ENCODE measurements at places on chromosomes 3 and 15.

DNA sequence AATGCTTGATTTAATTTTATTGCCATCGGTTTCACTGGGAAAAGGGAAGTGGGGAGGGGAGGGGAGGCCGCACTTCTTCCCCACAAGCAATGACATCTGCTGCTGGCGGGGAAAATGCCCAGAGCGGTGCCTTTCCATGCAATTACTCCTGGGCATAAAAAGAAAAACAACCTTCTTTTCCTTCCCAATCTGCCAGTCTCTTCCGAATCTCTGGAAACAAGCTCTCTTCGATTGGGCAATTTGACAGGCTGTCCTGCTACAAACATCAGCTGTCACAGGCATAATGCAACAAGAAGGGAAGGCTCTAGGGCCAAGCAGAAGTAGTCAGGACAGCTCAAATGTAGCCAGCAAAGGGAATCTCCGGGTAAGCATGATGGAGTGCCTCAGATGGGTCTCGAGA lies 93.4 kb upstream of the STRIT1 start:
- DNase-seq: no peak

GRCh38 chr3:60167186-60167585 lies 1084.1 kb downstream of the FHIT start:
- DNase-seq: no peak

- DNase-seq: peak; percentile 70
These were observed 467.9 kb upstream of the ATP11B start for GRCh38 chr3:182325213-182325950.

DNA sequence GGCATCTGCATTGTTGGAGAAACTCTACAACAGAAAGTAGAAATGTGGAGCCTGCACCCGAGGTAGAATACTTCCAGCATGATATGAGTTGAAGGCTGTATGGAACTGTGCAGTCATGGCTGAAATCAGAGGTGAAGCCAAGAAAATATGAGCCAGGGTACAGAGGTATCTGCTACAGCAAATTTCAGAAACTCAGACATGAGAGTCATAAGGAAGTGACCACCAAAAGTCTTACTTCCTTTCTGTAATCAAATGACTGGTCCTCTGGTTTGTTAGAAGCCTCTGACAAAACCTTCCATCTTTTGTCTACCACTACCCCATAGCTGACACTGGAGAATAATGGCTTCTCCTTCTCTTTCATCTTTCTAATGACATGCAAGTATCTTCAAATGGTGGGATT lies 159.4 kb downstream of the TMEM108 start:
- no peak for DNase-seq

DNA sequence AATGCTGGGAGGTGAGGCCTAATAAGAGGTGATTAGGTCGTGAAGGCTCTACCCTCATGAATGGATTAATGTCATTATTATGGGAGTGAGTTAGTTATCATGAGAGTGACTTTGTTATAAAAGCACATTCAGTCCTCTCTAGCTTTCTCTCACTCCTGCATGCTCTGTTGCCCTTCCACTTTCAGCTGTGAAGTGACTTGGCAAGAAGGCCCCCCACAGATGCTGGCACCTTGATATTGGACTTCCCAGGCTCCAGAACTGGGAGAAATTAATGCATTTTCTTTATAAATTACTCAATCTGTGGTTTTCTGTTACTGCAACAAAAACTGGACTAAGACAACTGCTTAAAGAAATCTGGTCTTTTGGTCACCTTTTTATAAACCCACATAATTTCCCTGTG lies 144.3 kb downstream of the FBN1 start:
- DNase-seq: no peak

GRCh38 chr3:39814007-39814406 lies 4.6 kb downstream of the MYRIP start:
- no peak for DNase-seq

- DNase-seq: no peak
These were observed 18.8 kb upstream of the SKOR1 start for GRCh38 chr15:67806536-67806935.

GRCh38 chr3:179672918-179673317 lies 20.1 kb downstream of the USP13 start:
- DNase-seq: no peak

GRCh38 chr3:127529346-127530188 lies 61.0 kb downstream of the TPRA1 start:
- DNase-seq: no peak

GRCh38 chr15:69394556-69395282 lies 19.4 kb upstream of the KIF23 start:
- peak; percentile 87 for DNase-seq

- DNase-seq: no peak
These were observed 74.9 kb downstream of the CEMIP start for GRCh38 chr15:80854104-80854503.

GRCh38 chr15:56102441-56102840 lies 109.0 kb upstream of the NEDD4 start:
- no peak for DNase-seq

- no peak for DNase-seq
These were observed 8.0 kb downstream of the AMIGO3 start for GRCh38 chr3:49711489-49711888.

DNA sequence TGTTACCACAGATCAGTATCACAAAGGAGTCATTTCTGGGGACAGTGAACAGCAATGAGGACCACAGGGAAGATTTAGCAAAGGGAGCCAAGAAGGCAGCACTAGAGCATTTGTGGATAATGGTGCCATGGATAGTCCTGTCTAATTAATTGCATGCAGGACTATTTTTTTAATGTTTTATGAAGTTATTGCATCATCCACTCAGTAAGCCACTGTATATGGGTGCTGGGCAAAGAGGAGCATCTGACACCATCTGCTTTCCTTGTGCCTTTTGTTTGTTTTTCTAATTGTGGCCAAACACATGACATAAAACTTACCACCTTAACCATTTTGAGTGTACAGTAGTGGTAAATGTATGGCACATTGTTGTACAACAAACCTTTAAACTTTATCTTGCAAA lies 301.1 kb upstream of the LRRFIP2 start:
- DNase-seq: no peak

GRCh38 chr3:14435175-14436014 lies 33.0 kb downstream of the SLC6A6 start:
- DNase-seq: no peak

GRCh38 chr15:40317580-40317979 lies 5.9 kb upstream of the INAFM2 start:
- DNase-seq: no peak

- no peak for DNase-seq
These were observed 44.9 kb downstream of the ST3GAL6 start for GRCh38 chr3:98808071-98808470.

- DNase-seq: no peak
These were observed 322.6 kb upstream of the FRG2C start for GRCh38 chr3:75341324-75342067.

- DNase-seq: no peak
These were observed 48.5 kb downstream of the STARD9 start for GRCh38 chr15:42623951-42624350.

GRCh38 chr3:149555927-149556326 lies 81.4 kb downstream of the TM4SF4 start:
- DNase-seq: no peak

DNA sequence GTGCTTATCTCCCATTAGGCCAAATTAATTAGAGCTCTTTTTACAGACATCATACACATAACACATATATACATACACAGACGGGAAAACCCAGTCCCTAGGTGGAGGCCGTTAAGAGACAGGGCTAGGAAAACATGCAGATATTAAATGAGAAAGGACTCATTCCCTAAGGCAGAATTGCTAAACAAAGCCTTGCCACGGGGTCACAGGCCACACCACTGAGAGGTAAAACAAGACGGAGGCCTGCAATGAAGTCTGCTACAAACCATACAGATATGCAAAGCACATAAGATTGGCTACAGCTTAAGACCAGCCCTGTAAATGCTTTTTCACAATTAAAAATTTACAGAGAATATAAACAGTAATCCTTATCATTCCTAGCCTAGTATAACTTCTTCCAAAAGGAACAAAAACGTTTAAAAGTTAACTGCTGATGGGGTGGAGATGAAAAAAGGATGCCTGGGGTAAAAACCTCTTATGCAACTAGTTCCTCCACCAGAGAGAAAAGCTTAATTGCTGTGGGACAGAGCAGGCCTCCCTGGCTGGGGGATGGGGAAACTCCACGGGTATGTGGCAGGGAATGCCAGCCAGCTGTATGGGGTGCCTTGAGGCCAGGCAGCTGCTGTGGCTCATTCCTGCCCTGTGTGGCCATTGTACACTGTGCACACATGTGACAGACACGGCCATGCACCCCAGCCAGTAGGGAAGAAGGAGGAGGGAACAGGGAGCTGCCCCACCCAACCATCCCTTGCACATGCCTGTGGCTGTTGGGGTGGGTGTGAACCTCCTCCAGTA lies 481.4 kb upstream of the LMCD1 start:
- DNase-seq: no peak

DNA sequence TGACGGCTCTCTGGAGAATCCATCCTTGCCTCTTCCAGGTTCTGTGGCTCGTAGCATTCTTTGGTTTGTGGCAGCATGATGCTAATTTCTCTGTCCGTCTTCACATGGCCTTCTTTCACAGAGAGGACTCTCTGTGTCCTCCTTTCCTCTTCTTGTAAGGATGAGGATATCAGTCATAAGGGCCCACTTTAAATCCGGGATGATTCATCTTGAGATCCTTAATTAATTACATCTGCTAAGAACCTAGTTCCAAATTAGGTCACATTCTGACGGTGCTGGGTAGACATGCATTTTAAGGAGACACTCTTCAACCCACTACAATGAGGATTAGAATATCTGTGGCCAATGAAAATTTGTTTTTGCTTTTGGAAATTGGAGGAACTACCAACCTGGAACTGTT lies 15.7 kb upstream of the GXYLT2 start:
- no peak for DNase-seq

GRCh38 chr15:38176691-38177090 lies 75.9 kb upstream of the SPRED1 start:
- DNase-seq: no peak

- peak; percentile 74 for DNase-seq
These were observed 104.9 kb upstream of the ASB14 start for GRCh38 chr3:57397175-57398026.

DNA sequence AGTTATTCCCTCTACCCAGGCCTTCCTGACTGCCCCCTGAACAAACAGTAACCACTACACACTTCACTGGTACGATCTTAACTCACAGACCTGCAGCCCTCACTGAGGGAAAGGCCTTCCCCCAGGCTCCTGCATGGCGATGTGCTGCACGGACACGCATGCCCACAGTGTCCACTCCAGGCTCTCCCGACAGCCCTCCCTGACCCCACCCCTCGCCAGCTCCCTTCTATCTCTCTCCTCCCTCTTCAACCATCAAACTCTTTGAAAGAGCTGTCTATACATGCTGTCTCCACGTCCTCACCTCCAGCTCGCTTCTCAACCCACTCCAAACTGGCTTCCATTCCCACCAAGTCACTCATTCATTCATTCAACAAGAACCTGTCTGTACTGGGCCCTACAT lies 3.9 kb downstream of the SCN5A start:
- no peak for DNase-seq

DNA sequence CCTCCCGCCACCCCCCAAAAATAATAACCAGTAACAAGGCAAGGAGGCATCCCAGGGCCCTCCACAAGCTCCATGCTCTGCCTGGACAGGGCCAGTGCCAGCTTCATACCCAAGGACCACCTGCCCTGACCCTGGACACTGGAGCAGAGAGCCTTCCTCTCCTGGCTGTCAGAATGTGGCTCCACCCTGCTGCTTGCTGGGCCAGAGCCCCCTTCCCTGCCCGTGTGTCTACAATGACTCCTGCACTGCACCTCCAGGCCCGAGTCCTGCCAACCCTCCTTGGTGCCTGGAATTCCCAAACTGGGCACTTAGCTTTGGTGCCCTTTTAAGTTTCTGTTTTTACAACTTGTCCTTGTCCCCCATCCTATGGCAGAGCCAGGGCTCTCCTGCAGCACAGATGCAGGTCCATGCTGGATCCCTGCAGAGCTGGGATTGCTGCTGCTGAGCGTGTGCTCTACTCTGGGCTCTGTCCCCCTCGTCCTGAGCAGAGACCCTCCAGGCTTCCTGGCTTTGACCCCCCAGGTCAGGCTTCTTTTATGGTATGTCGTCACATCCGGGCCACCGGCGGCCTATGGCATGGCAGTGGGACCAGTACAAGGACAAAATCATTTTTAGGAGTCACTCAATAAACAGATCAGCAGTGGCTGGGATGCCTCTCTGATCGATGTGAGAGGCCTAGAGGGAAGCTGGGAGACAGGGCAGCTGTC lies 11.4 kb upstream of the SNRPA1 start:
- no peak for DNase-seq

GRCh38 chr3:133970916-133971315 lies 58.8 kb downstream of the SLCO2A1 start:
- no peak for DNase-seq

DNA sequence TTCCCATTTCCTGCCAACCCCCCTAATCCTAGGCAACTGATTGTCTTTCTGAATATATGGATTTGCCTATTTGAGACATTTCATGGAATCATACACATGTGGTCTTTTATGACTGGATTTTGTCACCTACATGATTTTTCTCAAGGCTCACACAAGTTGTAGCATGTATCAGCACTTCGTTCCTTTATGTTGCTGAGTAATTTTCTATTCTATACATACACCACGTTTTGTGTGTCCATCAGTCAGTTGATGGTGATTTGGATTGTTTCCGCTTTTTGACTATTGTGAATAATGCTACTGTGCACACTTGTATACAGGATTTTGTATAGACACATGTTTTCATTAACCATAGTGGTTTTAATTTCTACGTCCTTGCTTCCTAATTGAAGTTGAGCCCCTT lies 203.1 kb downstream of the ITPR1 start:
- no peak for DNase-seq

GRCh38 chr3:138781012-138781470 lies 53.7 kb downstream of the PIK3CB start:
- DNase-seq: no peak

- DNase-seq: no peak
These were observed 963.7 kb downstream of the PLOD2 start for GRCh38 chr3:145197051-145197820.

DNA sequence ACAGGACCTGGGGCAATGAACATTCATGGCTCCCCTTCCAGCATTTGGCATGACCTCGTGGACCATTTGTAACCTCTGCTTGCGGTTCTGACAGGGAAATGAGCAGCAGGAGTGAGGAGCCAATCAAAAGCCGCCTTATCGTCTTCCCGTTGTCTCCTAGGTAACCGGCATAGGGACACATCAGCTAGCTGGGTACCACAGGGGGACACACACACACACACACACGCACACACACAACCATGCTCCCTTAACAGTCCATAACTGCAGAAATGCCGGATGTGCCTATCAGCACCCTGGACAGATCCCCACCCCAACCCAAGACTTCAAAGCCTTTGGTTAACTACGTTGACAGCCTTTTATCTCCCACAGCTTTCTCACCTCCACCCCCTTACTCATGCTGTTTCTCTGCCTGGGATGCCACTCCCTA lies 53.4 kb upstream of the CCDC174 start:
- DNase-seq: peak; percentile 44

DNA sequence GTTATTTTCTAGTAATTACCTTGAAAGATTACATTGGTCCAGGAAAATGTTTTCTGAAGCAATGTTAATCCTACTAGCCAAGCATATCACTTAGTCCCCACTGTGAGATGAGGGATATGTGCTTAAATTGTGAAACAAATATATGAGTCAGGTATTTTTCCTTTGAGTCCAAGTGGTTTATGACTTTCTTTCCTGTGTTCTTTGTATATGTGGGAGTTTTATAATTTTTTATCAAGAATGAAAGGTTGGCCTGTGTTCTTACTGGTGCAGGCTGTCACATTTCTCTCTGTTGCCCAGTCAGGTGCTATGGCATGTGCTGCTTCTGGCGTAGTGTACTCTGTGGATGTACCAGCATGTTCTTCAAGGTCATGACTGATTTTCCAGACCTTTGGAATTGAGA lies 147.4 kb downstream of the CMSS1 start:
- no peak for DNase-seq

- no peak for DNase-seq
These were observed 15.8 kb upstream of the STIMATE start for GRCh38 chr3:52912885-52913731.
